ENCODE measurements at places on chromosomes 4 and X.

DNA sequence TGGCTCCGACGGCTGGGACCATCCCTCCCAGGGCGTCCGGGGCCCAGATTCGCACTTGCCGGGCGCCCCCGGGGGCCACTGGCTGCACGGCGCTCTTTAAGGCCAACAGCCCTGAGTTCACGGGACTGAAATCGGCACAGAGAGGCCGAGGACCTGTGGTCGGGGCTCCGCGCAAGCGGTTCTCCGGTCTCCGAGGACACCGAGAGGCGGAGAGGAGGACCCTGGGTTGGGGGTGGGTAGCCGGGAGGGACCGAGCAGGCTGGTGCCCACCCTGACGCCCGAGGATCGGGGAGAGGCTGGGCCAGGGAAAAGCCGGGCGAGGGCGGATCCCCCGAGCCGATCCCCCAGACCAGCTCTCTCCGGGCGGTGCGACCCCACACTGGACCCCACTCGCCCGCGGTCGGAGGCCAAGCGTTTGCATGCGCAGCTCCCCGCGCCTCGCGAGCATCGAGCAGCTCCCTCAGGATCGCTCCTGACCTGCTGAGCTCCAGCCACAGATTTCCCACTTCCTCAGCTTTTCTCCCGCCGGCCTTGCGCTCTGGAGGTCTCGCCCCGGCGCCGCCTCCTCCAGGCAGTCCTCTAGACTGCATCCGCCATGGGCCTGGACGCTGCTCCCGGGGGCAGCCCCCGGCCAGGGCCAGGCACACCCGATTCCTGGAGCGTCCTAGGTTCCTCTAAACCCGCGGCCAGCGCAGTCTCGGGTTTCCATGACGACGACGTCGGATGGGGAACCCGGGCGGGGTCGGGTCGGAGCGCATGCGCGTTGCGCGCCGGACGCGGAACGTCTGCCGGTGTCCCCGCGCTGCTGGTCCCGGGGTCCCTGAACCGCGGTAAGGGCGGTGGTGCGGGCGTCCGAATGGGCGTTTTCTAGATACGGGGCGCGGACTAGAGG lies 17.6 kb upstream of the NAT8L start:
- DNase-seq = no peak

DNA sequence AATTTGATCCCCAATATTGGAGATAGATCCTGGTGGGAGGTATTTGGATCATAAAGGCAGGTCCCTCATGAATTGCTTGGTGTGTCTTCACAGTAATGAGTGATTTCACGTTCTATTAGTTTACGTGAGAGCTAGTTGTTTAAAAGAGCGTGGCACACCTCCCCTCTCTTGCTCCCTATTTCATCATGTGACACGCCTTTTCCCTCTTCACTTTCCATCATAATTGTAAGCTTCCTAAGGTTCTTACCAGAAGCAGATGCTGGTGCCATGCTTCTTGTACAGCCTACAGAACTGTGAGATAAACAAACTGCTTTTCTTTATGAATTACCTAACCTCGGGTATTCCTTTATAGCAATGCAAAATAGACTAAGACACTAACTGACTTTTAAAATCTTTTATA lies 34.0 kb upstream of the FMR1 start:
- DNase-seq = no peak

DNA sequence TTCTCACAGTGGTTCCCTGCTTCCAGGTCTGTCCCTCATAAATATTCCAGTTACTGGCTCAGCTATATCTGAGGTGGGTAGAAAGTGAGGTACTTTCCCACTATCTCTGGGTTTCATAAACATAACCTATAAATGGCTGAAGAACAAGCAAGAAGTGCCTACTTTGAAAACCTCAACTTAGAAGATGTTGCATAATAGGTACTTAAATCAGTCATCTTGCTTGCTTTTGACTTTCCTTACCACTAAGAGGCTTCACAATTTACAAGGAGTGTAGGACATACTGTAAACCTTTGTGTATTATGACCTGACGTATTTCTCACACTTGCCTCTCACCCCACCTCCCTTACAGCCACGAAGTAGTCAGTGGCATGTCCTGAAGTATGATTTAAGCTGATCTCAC lies 145.9 kb downstream of the PCDH19 start:
- no peak for DNase-seq

- DNase-seq = no peak
These were observed 40.8 kb upstream of the IL9R start for GRCh38 chrX:155956649-155957048.

- no peak for DNase-seq
These were observed 214.9 kb downstream of the CXXC4 start for GRCh38 chr4:104279744-104280143.

GRCh38 chr4:72326692-72327632 lies 242.1 kb downstream of the ADAMTS3 start:
- no peak for DNase-seq

DNA sequence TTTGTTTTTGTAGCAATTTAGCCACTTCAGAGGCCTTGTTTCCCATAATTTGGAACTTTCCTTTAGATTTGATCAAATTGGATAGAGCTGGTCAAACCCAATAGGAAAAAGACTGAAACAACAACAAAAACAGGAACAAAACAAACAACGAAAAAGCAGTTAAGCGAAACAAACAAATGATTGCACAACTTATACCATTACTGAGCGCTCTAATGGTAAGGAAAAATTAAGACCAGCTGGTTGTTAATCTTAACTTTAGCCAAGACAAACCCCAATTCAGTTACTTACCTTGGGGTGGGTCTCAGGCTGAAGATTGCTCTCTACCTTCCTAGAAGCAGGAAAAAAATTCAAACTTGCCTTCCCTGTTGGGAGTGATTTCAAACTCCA lies 38.3 kb downstream of the SPCS3 start:
- no peak for DNase-seq

DNA sequence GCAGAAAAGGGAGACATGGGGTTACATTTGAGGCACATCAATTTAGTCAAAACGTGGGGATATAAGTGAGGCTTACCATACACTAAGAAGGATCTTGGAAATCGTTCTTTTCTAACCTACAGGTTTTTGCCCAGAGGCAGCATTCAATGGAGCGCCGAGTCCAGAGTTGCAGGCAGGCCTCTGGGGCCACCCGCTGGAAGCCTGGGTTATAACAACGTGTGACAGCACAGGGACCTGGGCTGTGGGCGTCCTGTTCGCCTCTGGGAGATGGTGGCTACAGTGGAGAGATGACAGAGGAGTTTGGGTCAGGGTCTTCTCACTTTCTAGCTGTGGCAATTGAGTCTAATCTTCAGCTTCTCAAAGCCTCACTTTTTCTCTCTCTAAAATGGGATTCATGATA lies 53.9 kb downstream of the ENPP6 start:
- DNase-seq = no peak

DNA sequence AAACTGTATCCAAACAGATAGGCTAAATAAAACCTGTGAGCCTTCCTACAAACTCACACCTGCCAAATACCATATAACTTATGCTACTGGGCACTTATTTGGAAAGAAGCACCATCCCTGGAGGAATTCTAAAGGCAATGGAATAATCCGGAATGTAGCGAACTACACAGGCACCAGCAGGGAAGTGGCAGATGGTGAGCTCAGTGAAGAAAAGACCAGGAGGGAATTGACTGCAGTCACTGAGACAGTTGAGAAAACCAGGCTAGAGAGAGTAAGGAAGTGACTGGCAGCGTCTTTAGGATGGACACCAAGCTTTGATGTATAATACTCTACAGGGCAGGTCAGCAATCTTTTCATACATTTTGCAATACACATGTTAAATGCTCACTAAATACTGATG lies 16.3 kb downstream of the NDNF start:
- no peak for DNase-seq

- no peak for DNase-seq
These were observed 60.1 kb downstream of the PRDM5 start for GRCh38 chr4:120862432-120862831.

DNA sequence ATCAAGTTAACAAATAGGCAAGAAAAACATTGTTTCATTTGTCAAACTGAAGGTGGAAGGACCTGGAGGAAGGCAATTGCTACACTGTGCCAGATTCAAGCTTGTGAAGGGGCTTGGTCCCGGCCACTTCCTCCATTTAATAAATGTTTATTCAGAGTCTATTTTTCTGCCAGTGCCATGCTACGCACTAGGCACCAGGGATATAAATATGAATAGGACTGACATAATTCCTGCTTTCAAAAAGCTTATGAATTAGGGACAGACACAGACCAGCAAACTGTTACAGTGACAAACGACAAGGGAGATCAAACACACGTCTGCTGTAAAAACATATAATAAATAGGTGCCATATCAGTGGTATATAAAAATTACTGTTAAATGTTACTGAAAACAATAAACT lies 571 bp downstream of the TLR6 start:
- DNase-seq = no peak

DNA sequence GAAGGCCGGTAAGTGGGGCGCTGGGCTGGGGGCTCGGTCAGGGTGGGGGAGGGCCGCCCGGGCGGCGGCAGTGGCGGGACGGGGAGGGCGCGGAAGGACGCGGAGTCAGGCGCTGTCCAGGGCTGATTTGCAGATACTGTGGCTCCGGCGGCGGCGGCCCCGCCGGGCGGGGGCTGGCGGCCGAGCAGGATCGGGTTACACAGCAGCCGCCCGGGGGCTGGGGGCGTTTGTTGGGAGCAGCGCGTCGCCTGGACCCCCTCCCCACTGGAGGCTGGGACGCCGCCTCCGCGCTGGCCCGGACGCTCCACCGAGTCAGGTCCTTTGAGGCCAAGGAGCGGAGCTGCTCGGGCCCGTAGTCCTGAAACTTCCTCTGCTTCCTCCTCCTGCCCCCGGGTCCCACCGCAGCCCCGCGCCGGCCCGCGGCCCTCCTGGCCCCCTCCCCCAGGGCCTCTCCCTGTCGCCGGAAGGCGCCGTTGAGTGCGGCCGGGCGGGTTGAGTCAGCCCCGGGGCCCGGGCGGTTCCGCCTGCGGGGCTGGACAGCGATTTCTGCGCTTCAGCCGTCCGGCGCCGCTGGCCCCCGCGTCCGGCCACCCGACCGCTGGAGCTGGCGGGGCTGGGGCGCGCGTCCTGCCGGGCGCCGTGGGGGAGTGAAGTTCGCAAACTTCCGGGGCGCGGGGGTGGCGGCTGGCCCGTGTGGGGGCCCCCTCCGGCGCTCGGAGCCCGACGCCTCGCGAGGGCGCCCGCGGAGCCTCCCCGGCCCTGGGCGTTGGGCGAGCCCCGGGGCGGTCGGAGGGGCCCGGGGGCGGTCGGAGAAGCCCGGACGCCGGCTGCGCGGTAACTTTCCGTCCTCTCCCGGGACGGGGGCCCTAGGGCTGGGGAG lies 746 bp downstream of the REST start:
- no peak for DNase-seq

DNA sequence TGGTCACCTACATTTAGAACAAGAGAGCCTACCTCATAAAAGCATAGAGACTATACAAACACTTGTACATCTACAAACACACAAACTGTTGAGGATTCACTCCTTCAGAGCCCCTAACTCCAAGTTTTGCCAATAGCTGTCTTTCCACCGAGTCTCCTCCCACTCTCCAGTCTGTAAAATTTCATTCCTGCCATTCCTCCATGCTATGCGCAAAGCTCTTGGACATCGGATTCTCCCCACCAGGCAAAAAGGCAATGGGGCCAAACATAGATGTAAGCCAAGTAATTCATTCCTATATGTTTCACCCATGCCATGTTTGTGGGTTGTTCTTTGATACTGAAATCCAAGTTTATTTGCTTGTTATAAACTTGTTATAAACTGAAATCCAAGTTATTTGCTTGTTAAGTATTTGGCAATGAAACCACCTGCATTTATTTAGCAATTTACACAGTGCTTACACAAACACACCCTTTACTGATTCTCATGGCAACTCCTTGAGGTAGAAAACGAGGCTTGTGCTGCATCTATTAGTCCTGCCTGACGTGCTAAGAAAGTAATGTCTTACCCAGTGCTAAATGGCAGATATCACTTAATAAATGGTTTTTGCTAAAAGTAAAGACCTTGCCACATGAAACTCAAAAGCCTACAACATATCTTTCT lies 91.1 kb downstream of the SCFD2 start:
- no peak for DNase-seq

DNA sequence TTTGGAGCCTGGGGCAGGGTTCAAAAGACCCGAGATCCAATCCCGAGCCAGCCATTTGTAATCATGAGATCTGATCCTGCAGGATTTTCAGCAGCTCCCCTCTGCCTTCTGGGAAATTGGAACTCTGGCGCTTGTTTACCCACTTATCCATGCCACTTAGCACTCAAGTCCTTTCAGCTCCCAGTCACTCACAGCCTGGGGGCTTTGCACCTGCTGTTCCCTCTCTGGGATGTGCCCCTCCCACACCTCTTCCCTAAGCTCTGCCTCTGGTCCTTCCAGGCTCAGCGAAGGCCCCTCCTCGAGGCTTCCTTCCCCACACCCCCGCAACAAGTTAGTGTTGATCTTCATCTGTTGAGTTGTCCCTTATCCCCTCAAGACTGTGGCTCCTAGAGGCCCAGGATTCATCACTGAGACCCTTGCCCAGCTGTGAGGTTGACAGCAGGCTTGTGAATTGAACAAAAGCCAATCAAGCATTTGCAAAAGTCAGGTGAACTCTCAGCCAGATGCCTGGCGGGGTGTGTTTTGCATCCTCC lies 99.1 kb upstream of the AFAP1 start:
- no peak for DNase-seq

DNA sequence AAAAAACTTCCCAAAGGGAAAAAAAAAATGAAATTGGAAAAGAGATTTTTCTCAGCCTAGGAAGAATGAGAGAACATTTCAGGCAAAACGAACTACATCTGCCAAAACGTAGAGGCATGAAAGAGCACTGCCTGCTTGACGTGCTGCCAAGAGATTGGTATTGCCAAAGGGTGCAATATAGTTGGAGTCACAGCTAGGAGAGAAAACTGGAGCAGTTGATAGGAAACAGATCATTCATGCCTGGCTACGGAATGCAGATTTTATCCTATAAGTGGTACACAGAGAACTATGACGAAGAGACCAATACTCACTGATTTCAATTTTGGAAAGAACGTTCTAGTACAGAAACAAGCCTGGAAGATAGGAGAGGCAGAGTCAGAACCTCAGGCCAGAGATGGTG lies 68.4 kb upstream of the IQCM start:
- no peak for DNase-seq

DNA sequence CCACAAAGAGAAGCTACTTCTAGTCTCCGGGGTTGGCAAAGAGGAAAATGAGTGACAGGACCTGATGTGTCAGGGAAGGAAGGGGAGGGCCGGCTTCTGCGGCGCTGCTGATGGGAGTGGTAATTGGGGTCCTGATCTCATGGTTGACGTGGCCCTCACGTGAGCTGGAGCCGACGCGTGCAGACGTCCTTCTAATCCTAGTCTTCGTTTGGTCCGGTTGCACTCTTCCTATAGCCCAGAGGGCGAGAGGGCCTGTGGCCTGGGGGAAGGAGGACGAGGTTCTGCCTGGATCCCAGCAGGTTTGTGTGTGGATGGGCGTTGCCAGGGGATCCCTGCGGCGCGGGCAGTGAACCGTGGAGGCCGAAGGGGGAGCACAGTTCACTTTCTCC lies at the start of gene ARMCX1:
Gene ARMCX1 (plus strand): TSS at position 186 of the 389 bp plus-strand sequence. CDS start 2,384 bp downstream, outside the sequence.
- no peak for DNase-seq

Data from cortex of kidney (tissue), 1 donor.